NCI-H526 (cell line): ENCODE measurements at places on chromosomes 16 and 17.

DNA sequence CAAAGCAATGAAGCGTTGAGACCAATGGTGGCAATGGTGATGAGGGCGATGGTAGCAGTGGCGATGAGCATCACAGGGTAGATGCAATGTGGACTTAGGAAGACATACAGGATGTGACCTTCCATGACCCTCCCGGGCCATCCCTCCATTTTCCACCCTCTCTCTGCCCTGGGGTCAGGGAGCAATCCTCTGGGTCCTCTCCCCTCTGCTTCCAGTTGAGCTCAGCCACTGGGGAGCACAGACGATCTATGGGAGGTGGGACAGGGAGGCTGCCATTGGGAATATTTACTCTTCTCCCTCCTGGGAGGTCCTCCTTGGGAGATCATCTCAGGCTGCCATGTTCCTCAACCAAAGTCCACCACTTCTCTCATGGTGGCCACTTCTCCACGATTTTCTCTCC, 260.7 kb upstream of the FOXF1 start:
- no peak for DNase-seq

- DNase-seq = no peak
These were observed 5.1 kb downstream of the STH start for GRCh38 chr17:46003907-46004748.

- no peak for DNase-seq
These were observed 6.7 kb downstream of the TMC6 start for GRCh38 chr17:78121801-78122215.

- no peak for DNase-seq
These were observed 23.8 kb downstream of the CLTC start for GRCh38 chr17:59643159-59644140.

- DNase-seq = no peak
These were observed 29.0 kb downstream of the KDM8 start for GRCh38 chr16:27232061-27232900.

DNA sequence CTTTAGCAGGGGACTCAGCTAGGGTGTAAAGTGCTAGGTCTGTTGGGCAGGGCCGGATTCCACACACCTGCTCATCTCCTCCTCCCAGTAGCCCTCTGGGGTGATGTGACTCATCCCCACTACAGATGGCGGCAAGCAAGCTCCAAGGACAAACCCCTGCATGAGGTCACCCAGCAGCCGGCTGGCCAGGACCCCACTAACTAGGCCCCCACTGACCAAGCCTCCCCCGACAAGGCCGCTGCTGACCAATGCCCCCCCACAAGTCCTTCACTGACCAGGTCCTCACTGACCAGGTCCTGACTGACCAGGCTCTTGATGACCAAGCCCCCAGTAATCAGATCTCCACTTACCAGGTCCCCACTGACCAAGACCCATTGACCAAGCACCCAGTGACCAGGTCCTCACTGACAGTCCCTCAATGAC, 36.7 kb downstream of the TNFRSF13B start:
- no peak for DNase-seq

GRCh38 chr17:9256751-9257629, 235.7 kb downstream of the NTN1 start:
- peak; percentile 83 for DNase-seq

- DNase-seq = no peak
These were observed 11.1 kb downstream of the HROB start for GRCh38 chr17:44152875-44153274.

DNA sequence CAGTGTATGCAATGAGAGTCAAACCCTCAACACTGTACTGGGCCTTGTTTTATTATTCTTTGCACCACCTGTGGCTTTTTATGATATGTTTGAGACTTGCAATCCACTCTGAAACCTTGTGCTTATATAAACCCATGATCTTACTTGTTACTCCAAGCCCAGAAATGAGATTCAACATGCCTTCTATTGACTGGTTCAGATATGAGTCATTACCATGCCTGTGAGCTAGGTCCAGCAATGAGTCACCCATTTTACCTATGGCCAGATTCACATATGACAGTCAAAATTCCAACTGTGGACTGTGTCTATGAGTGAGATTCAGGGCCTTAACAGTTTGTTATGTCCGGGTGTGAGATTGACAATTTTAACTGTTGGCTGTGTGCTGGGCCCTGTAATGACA, 1846.1 kb downstream of the TP53TG3F start:
- no peak for DNase-seq

DNA sequence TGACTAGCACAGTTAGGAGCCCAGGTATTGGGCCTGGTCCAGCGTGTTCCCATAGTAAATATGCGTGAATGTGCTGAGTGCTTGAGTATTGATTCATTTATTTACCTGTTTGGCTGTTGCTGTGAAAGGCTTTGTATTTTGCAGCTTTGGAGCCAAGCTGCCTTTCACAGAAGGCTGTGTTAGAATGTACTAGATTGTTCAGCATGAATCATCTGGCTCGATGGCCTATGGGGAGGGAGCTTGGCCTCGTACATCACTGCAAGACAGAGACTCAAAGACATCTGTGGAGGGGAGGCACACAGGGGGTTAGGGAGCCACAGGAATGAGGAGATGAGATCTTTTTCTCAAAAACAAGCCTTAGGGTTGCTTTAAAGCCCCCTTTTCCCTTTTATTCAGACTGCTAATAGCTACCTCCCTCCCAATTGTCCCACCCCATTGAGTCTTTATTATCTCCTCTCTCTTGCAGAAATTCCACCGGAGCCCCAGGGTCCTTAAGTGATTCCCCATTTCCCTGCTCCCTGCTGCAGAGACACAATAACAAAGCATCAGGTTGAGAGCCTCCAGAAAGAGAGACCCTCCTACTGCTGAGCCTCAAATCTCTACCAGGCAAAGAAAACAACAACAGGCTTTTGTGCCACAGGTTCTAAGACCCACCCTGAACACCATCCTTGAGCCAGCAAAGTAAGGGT, 307.2 kb downstream of the ABCC12 start:
- DNase-seq = no peak

DNA sequence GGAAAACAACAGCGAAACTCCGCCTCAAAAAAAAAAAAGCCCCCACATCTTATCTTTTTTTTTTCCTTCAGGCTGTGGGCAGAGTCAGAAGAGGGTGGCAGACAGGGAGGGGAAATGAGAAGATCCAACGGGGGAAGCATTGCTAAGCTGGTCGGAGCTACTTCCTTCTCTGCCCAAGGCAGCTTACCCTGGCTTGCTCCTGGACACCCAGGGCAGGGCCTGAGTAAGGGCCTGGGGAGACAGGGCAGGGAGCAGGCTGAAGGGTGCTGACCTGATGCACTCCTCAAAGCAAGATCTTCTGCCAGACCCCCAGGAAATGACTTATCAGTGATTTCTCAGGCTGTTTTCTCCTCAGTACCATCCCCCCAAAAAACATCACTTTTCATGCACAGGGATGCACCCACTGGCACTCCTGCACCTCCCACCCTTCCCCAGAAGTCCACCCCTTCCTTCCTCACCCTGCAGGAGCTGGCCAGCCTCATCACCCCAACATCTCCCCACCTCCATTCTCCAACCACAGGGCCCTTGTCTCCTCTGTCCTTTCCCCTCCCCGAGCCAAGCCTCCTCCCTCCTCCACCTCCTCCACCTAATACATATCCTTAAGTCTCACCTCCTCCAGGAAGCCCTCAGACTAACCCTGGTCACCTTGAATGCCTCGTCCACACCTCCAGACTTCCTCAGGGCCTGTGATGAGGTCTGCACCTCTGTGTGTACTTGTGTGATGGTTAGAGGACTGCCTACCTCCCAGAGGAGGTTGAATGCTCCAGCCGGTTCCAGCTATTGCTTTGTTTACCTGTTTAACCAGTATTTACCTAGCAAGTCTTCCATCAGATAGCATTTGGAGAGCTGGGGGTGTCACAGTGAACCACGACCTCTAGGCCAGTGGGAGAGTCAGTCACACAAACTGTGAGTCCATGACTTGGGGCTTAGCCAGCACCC, 1.2 kb upstream of the HBA1 start:
- DNase-seq = no peak

DNA sequence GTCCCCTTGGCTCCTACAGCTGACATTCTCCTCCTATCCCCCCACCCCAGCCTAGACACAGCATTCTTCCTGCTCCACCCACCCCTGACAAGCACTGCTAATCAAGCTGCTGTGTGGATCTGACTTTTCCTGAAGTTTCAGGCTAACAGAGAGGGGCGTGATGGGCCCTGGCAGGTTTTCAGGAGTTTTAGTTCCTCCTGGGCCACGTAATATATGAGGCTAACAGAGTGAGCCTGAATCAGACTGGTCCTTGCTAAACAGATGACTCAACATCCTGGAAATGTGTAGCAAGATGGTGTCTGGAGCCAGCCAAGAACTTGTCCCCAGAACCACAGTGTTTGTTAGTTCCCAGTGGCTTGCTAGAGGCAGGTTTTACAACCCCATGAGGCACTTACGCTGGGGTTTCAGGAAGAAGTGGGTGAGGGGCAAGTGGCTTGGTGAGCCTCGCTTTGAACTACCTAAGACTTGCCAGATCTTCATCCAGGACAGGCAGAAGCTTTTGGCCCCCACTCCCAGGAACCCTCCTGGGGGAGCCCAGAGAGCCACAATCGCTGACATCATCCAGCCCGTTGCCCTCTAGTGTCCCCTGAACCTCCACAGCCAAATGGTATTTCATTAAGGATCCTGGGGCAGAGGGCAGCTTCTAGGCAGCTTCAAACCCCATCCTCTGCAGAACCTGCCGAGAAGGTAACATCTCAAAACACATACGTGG, 15.9 kb downstream of the TMEM92 start:
- DNase-seq = no peak

DNA sequence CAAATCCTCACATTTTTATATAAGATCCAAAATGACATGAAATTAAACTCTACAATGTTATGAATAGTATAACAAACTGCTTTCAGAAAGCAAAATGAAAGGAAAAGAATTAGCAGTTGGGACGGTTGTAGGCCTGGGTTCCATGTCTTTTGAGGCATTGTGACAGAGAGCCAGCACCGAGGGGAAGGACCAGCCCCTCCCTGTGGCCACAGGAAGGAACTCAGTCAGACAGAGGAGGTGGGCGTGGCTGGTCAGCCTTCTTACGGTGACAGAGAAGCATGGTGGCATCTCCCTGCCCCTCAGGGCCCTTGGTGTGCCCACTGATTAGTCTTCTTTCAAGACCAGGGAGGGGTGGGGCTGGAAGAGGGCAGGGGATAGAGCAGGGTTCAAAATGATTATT, 5.7 kb downstream of the ZNF319 start:
- DNase-seq = no peak

GRCh38 chr16:28092721-28093384, 29.3 kb upstream of the GSG1L start:
- DNase-seq = no peak

DNA sequence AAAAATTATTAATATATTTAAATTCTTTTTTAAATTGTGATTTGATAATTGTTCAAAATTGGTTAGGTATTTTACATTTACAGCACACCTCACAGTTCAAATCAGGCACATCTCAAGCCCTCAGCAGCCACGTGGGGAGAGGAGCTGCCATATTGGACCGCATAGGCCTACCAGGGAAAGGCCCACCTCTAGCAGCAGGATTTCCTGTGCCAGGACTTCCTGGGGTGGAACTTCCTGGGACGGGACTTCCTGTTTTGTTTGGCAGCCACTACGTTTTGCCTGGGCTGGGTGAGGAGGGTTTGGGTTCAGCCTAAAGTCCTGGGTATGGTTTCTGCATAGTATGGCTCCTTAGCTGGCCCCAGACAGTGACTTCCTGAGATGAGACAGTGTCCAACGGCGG, 298.5 kb upstream of the FOXF1 start:
- no peak for DNase-seq

DNA sequence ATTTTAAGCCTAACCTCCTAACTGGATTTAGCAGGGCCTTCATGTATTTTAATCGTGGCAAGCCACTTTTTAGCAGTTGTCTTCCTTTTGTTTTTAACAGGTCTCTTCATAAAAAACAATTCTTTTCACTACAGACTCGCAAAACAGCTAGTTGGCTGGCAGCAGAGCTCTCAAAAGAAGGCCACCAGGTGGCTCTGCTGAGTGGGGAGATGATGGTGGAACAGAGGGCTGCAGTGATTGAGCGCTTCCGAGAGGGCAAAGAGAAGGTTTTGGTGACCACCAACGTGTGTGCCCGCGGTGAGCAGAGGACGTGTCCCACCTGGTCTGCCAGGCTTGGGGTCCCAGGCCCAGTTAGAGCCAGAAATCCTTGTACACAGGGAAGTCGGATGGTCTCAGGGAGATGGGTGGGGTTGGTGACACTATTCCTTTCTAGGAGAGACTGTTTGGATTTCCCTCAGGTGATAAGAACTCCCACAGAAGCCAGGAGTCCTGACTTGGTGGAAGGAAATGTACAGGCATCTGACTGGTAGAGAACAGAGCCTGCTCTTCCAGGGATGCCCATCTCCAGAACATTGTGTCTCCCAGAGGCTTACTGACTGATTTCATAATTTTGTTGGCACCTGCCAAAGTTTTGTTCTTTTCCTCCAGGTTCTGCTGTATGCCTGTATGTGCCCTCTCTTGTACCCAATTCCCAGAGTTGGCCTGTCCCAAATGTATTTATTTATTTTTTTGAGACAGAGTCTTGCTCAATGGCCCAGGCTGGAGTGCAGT, 14.9 kb upstream of the DDX19A start:
- no peak for DNase-seq

- DNase-seq = no peak
These were observed 1.0 kb downstream of the HS3ST3A1 start for GRCh38 chr17:13600475-13601321.

DNA sequence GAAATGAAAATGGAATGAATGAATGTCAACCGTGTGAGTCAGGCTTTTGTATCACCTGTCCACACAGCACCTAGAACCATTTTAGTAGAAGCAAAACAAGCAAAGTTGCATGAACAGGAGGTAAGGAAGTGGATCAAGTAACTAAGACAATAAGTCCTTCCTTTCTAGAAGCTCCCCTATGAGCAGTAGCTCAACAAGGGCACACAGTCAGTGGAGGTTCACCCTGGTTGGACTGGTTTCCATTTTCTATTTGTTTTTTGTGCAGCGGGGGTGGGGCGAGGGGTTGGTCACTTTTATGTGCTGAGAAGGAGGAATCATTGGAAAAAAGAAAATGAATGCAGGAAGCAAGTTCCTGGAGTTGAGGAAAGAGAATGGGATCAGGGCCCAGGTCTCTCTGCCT, 4.0 kb upstream of the HSBP1 start:
- DNase-seq = no peak

- no peak for DNase-seq
These were observed 69.6 kb downstream of the KANSL1 start for GRCh38 chr17:46123607-46124006.

GRCh38 chr16:87380403-87380802, 3.2 kb downstream of the FBXO31 start:
- DNase-seq = no peak

DNA sequence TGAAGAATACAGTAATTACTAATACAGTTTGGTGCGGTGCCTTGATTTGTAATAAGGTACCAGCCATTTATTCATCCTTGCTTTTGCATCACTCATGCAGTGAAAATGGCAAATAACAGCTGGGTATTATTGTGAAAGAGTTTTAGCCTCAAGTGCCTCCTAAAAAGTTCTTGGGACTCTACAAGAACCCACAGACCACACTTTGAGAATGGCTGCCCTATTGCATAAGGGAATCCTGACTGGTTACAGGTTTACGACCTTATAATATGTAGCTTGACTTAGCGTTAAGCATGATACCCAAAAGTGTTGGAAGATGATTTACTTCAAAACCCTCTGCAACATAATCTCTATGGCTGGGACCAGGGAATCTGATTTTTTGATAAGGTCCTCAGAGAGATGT, 4.2 kb downstream of the MYH13 start:
- DNase-seq = no peak
